ENCODE measurements at places on chromosomes 1 and 21.

DNA sequence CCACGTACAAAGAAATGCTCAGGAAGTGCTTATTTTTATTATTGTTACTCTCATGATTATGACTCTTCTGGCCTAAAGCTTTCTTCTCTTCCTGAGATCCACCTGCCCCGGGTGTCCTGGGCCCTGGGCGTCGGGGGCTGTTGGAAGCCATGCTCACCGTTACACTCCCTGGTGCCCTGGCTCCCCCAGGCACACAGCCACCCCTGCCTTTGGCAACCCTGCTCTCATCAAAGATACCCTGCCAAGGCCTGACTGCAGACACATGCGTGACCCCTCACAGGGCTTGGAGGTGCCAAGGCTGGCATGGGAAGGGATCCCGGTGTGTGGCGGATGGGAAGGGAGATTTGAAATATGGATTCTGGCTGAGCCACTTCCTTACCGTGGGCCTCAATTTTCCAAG lies 3.3 kb upstream of the KISS1 start:
- peak; percentile 68 for DNase-seq

GRCh38 chr1:164660775-164661174 lies 101.8 kb downstream of the PBX1 start:
- no peak for DNase-seq

DNA sequence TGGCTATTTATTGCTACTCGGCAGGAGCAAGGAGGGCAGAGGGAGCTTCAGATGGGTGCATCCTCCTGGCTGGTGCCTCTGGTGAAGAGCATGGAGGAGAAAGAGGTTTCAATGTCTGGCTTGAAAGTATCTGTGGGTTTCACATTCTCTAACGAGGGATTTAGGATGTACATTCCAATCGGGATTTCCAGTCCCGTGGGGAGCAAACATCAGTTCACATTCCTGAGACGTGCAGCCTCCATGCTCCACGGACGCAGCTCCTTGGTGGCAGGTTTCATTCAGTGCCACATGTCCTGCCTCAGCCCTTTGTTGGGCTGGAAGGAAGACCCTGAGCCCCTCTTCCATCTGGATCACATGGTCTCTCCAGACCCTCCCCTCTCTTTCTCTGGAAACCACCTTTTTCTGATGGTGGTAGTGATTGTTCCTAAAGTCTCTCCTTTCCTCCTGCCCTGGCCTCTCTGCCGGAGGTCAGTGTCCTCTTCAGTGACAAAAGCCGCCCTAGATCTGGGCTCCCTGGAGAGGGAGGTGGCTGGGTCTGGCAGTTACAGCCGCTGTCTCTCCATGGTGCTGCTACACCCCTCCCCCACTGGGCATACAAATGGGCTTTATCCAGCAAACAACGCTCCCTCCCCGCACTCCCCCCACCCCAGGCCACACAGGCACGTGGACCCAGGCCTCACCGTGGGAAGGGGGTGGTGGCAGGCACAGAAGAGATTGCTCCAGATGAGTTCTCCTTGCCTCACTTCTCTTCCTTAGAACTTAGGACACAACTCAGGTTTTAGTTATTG lies 826 bp upstream of the CA14 start:
- DNase-seq = no peak

GRCh38 chr1:234649432-234650081 lies 39.6 kb upstream of the IRF2BP2 start:
- DNase-seq = no peak

DNA sequence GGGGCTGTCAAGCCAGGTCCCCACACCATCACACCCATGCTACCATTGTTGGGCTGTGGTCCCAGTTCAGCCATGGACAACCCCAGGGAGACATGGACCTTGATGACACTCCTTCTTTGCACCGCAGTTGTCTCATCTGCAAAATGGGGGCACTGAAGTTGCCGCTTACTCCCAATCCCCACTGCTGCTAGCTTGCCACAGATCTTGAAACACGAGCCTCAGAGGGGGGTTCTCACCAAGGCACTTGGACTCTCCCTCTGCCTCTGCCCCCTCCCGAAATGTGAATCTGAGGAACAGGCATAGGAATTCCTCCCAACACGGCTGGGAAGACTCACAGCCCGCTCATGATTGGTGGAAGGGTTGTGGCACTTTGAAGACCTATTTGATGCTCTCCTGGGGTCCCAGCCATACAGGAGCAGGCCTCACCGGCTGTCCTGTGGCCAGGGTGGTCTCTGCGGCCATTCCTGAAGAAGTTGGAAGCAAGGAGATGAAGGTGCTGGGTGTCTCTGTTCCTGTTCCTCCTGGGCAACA lies 31.1 kb downstream of the RUNX3 start:
- DNase-seq = no peak

DNA sequence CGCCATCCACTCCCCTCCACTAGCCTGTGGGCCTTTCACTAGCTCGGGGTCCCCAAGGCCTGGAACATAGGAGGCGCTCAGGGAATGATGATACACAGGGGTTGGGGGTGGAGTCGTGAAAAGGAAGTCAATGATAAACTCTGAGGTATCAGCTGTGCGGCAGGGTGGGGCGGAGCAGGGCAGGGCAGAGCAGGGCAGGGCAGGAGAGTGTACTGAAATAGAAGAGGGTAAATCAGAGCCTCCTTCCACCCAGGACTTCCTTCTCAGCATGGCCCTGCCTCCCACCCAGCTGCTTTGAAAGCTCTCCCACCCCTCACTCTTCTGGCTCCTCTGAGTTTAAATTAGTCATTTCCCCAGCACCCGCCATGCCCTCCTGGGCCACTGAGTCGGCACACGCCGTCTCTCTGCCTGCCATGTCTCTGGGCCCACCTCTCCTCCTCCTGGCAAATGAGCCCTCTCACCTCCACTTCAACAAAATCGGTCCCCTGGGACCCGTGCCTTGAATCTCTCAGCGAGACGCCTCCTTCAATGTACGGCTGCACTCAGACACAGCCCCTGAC lies 16.9 kb downstream of the CAPZB start:
- DNase-seq = peak; percentile 73

Measured in upper lobe of left lung (tissue), 6 donors.